ENCODE measurements at places on chromosomes 13 and 19.

- DNase-seq = no peak
These were observed 76.7 kb upstream of the GPR183 start for GRCh38 chr13:99383946-99384345.

- DNase-seq = no peak
These were observed 165.1 kb upstream of the IRS2 start for GRCh38 chr13:109951491-109951890.

- no peak for DNase-seq
These were observed 19.6 kb downstream of the KCNC3 start for GRCh38 chr19:50309396-50310125.

- DNase-seq = no peak
These were observed at the start of gene ZNF177 for GRCh38 chr19:9362905-9363304. Gene ZNF177, plus strand, starts transcription at chr19:9363013. Its CDS starts 15,299 bp downstream, at chr19:9378312.

DNA sequence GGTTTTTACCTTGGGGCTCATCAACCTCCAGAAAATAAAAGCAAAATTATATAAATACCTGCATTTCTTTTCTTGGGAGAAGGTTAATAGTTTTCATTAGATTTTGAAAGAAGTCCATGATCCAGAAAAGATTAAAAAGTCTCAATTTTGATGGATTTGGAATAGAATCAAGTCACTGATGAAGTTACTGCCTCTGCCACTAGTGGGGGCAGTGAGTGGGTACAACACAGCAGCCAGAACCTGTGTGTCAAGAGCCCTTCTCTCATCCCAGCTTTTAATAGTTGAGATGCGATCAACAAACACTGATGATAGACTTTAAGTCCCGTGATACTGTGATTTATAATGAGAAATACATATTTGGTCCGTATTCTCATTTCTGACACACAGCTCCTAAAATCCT, 686.7 kb downstream of the DIAPH3 start:
- DNase-seq = no peak
